Keratinocyte (primary cell): ENCODE measurements at places on chromosomes 12 and 14.

DNA sequence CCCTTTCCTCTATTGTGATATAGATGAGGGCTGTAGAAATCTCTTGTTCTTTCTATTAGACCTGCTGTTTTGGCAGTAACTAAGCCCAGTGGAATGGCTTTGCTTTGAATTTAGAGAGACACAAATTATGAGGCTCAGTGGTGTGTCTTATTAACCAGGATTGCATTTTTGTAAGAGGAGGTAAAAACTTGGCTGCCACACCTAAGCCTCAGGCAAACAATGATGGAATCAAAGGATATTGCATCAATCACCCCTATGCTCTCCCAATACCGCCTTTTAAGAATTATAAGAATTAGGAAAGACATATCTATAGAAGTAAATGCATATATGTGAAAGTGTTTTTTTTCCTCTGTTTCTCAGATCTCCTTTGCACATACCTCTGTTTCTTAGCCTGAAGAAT, 63.3 kb downstream of the ACSS3 start:
- peak; percentile 25 for DNase-seq

DNA sequence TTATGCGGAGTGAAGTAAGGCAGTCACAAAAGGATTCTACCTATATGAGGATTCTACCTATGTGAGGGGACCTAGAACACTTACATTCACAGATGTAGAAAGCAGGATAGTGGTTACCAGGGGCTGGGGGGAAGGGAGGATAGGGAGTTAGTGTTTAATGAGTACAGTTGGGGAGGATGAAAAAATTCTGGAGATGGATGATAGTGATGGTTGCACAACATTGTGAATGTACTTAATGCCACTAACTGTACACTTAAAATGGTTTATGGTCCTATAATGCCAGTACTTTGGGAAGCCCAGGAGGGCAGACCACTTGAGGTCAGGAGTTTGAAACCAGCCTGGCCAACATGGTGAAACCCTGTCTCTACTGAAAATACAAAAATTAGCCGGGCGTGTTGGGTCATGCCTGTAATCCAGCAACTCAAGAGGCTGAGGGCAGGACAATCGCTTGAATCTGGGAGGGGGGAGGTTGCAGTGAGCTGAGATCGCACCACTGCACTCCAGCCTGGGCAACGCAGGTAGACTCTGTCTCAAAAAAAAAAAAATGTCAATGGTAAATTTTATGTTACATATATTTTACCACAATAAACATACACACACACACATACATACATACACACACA, 25.4 kb downstream of the SVOP start:
- no peak for DNase-seq

DNA sequence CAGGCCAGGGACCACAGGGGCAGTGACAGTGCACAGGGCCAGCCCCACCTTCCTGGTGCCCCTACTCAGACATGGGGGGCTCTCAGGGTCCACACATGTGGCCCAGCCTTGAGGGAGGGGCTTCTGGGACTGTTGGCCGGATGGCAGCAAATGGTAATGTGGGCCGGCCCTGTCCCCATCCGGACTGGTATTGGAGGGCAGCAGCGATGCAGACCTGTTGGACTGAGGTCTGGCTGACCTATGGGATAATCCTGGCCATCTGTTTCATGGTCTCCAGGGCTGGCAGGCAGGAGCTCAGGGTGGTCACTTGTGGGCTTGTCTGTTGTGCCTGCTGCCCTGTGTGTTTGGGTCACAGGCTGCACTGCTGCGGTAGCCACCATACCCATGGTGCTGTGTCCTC, 387.5 kb downstream of the TMEM121 start:
- DNase-seq = no peak

GRCh38 chr12:22313286-22313962, 21.1 kb downstream of the ST8SIA1 start:
- DNase-seq = no peak

DNA sequence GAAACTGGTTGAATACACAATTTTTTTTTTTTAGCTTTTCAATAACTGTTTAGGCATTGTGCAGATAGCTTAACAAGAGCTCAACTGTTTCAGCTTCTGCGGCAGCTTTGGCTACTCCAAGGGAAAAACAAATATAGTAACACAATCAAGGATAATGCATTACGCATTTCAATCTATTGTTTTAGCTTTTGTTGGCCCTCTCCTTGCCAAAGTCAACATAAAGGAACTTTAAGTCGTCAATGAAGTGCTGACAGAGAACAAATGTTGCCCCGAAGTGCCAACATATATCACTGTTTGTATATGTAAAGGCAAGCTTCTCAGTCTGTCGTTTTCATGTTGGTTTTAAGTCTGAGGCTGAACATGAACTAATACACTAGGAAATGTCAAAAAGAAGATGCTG, 1087.4 kb upstream of the FLRT2 start:
- DNase-seq = no peak

- DNase-seq = no peak
Measured at GRCh38 chr12:5138256-5138655, 94.6 kb downstream of the KCNA5 start.

- DNase-seq = no peak
Measured at GRCh38 chr12:24200010-24200409, 250.5 kb upstream of the SOX5 start.

DNA sequence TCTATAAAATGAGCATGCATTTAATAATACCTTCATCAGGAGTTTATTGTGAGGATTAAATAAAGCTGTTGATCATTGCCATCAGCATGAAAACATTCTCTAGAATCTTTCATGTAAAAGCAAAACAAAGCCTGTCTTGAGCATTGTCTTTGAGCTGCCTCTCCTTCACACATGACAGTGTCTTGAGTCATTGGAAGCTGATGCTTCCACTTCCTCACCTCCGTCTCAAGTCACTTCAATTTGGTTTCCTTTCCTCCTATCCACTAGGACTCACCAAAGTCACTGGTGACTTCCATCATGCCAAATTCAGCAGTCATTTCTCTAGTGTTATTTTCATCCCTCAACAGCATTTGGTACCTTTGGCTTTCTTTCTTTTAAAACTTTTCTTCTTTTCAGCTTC, 31.6 kb upstream of the MYBPC1 start:
- no peak for DNase-seq

DNA sequence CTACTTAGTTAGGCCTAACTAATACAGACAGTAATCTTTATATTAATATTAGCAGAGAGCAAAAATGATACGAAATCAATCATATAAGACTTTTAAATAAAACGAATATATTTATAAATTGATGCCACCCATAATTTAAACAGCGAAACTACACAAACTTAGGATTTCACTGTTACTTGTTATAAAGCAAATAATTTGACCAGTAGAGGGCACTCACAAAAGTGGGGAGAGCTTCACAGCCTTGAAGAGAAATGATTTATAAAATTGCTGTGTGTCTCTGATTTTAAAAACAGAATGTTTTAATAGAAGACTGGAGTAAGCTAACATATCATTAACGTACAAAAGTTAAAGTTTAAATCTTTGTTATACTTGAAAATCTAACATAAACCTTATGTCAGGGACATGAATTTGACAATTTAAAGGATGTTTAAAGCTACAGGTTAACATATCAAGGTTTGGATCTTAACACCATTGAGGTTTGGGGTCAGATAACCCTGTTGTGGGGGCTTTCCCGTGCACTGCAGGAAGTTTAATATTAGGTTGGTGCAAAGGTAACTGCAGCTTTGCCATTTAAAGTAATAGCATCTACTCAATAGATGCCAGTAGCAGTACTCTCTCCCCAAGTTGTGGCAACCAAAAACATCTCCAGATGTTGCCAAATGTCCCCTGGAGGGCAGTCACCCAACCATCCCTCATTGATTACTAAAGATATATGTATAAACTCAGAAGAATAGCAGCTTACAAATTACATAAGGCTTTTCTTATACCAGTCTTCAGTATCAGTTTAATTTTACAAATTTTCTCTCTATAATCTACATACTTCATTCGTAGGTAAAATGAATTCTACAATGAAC, 9.3 kb downstream of the KRAS start:
- no peak for DNase-seq

DNA sequence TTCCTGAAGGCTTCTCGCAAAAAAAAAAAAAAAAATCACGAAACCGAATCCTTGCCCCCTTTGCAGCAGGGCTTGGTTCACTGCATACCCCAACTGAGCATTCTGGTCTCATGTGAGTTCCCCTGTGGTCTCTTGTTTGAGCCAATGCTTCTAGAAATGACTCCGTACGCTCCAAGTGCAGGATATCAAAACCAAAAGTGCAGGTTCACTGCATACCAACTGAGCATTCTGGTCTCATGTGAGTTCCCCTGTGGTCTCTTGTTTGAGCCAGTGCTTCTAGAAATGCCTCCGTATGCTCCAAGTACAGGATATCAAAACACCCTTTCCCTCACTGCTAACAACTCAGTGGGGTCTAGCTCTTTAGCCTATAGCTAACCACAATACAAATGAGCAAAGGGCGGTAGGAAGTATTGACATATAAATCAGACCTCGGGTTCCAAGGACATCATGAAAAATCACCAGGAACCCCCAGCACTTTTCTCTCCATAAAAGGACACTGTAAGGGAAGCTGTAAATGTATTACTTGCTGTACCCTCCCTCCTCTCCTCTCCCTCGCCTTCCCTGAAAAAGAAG, 206.3 kb upstream of the NOS1 start:
- no peak for DNase-seq

DNA sequence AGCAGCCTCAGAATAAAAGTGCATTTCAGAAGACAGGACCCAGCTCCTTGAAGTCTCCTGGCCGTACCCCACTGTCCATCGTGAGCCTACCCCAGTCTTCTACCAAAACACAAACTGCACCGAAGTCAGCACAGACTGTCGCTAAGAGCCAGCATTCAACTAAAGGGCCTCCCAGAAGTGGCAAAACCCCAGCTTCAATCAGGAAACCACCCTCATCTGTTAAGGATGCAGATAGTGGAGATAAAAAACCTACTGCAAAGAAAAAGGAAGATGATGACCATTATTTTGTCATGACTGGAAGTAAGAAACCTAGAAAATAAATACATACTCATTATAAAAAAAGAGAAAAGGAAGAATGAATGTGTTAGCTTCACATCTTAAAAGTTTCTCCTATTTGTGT, 51.1 kb downstream of the GAS2L3 start:
- no peak for DNase-seq

GRCh38 chr12:4383304-4383865, 3.9 kb upstream of the FGF23 start:
- DNase-seq = no peak
